Suppressor macrophage treated with lipopolysaccharide for 4 hours (primary cell): ENCODE measurements at places on chromosomes 2 and 18.

DNA sequence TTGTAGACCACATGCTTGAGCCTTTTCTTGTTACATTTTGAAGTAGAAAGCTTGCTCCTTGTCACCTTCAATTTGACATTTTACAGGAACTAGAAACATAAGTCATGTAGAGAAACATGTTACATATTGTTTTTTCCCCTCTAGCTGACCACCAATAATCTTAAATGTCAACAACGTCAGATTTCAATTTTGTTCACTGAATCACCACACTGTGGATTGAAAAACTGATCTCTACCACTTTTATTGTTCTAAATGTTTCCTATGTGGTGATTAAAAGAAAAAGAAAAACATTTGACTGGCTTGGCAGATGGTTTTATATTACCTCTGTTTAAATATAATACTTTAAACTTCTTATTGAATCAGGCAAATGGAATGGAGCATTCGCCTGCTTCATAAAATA lies 87.7 kb downstream of the DSEL start:
- no peak for DNase-seq

DNA sequence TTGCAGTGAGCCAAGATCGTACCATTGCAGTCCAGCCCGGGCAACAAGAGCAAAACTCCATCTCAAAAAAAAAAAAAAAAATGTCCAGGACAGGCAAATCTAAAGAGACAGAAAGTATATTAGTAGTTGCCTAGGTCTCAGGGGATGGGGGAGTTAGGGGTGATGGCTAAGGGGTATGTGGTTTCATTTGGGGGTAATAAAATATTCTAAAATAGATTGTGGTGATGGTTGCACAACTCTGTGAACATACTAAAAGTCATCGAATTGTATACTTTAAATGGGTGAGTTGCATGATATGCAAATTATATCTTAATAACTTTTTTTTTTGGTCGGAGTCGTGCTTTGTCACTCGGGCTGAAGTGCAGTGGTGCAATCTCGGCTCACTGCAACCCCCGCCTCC lies 34.2 kb upstream of the ACTR2 start:
- no peak for DNase-seq

- DNase-seq = no peak
Observed at GRCh38 chr18:61774846-61775245, 118.0 kb downstream of the RNF152 start.

DNA sequence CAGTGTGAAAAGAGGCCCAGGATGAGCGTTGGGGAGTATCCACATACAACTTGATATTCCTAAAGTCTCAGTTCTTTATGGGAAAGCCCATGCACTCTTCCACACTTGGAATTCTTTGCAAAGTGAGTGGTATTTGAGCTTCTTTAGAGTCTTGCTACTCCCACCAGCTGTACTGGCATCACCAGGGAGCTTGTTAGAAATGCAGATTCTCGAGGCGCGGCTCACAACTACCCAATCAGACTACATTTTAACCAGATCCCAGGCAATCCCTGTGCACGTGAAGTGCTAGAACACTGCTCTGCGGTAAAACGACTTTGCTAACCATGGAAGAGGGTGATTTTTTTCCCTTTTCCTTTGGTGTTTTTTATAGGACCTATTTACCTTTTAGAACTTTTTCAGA lies 184.7 kb downstream of the NEDD4L start:
- no peak for DNase-seq

DNA sequence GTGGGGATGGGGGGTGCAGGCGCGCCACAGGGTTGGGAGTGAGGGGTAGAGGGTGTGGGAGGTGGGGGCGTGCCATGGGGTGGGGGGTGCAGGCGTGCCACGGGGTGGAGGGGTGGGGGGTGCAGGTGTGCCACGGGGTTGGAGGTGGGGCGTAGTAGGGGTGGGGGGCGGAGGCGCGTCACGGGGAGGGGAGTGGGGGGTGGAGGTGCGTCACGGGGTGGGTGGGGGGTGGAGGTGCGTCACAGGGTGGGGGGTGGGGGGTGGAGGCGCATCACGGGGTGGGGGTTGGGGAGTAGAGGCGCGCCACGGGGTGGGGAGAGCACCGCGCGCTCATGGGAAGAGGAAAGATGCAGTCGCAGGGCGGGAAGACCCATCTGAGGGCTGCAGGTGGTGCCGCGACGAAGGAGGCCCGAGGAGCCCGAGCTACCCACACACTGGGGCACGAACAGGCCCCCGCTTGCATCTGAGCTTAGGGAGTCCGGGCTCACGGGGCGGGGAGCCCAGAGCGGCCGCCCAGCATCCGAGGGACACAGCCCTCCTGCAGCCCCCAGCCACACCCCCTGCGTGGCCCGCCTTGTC lies 37.5 kb downstream of the SNED1 start:
- no peak for DNase-seq

DNA sequence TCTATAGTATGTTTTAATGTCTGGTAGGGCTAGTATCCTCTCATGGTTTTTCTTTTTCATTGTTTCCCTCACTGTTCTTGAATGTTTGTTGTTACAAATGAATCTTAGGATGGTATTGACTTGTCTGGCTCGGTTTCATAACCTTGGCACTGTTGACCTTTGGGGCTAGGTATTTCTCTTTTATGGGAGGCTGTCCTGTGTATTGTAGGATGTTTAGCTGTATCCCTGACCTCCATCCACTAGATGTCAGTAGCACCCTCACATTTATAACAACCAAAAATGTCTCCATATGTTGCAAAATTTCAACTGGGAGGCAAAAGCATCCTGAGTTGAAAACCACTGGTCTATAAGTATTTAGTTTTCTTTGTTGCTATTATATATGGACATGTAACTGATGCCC lies 7.0 kb upstream of the AOX1 start:
- peak; percentile 50 for DNase-seq

DNA sequence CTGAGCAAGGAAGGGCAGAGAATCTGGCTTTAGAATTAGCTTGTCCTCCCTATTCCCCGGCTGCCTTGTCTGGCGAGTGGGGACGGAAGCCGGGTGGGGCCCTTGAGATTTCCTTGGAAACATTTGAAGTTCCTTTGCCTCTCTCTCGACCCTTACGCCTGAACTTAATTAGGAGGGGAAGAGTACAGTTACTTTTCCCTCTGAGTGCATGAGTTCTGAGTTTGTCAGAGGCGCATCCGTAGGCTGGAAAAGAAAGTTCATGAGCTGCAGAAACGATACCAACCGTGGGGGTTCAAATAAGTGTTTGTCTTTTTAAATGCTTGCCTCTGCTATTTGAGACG lies 468 bp downstream of the PIKFYVE start:
- no peak for DNase-seq

DNA sequence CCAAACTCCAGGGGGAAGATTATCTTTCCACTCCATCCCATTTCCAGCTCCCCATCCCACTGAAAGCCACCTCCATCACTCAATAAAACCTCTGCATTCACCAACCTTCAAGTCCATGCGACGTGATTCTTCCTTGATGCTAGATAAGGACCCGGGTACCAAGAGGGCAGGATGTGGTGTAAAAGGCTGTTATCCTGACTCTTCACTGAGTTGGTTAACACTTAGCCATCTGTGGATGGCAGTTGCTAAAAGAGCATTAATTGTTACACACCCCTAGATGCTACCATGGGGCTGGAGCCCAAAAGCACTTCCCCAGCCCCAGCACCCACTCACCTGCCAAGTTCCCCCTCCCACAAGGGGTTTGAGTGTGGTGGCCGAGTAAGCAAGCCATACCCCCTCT lies 53.4 kb upstream of the DPP10 start:
- DNase-seq = no peak

DNA sequence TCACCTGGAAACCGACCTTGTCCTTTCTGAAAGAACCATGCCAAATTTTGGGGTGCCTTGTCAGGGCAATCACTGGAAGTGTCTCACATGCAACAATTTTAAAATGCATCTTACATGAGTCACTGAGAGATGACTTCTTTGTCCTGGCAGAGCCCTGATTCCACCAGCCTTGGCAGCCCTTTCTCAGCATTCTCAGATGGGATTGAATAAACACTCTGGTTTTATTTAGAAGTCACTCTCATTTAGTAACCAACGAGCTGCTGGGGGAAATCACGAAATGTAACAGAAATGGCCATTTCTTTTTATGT lies 3.8 kb upstream of the ATP8B1 start:
- no peak for DNase-seq

DNA sequence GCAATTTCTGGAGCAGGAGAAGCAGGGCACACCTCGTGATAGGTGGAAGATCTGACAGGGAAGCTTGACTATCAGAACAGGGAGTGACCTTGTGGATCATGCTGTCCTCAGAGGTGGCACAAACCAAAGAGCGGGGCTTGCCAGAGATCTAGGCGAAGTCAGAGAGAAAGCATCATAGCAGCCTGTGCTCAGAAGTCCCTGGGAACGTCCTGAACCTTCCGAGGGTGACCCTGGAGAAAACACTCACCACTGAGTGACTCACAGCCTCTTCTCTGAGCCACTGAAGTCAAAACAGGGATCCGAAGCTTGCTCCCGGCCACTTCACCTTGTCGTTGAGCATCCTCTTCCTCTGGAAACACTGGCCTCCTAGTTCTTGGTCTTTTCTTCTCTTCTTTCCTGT lies 56.7 kb downstream of the IL1R2 start:
- no peak for DNase-seq
